Activated naive CD4-positive, alpha-beta T cell treated with anti-CD3 and anti-CD28 coated beads, Interleukin-2, amount 10 ng/mL, durations not matched to agents 5 hours and 36 hours (primary cell): ENCODE measurements at places on chromosomes 11 and 22. TPM values are rescaled to one million over a fixed set of nuclear protein-coding genes. Genes with fewer than 3 reads are reported as not detected.

The TSPAN32 gene
- 54.7 TPM for total RNA-seq

The DRICH1 gene
- total RNA-seq: 0.88 TPM

The MRGPRX3 gene
- total RNA-seq: not detected

The CYTH4 gene
- total RNA-seq: 113 TPM

The PRR33 gene
- not detected for total RNA-seq

The PHF21B gene
- not detected for total RNA-seq
